Sciatic nerve (tissue), 2 donors: ENCODE measurements at places on chromosomes 5 and 9. TPM values are rescaled to one million over a fixed set of nuclear protein-coding genes. Genes with fewer than 3 reads are reported as not detected.

The LCN12 gene
- 8.6 TPM for total RNA-seq

The MYORG gene
- 6.6 TPM for total RNA-seq

The NME5 gene
- 3.7 TPM for total RNA-seq

The EPB41L4B gene
- 31.8 TPM for total RNA-seq

The C1QTNF3 gene
- total RNA-seq = 11.7 TPM

The RMI1 gene
- total RNA-seq = 5.3 TPM

The C8G gene
- not detected for total RNA-seq

The GPR21 gene
- 3.3 TPM for total RNA-seq

The FAM78A gene
- 4.2 TPM for total RNA-seq

The MEIKIN gene
- total RNA-seq = not detected

The PRRC2B gene
- 252 TPM for total RNA-seq

The FOXD4L5 gene
- 0.27 TPM for total RNA-seq

The TMOD1 gene
- total RNA-seq = 25.3 TPM

The FSD1L gene
- 14.0 TPM for total RNA-seq

The ESM1 gene
- 0.49 TPM for total RNA-seq

The TOR4A gene
- 4.0 TPM for total RNA-seq

The IFNK gene
- not detected for total RNA-seq

The HTR4 gene
- 0.13 TPM for total RNA-seq

The PTGDS gene
- 1,668 TPM for total RNA-seq

The SIL1 gene
- 54.7 TPM for total RNA-seq
